Omental fat pad (tissue), 4 donors: ENCODE measurements at places on chromosomes 7 and 10. TPM values are rescaled to one million over a fixed set of nuclear protein-coding genes. Genes with fewer than 3 reads are reported as not detected.

- DNase-seq, result no peak
Observed at GRCh38 chr10:71045204-71045809, 156.9 kb upstream of the PCBD1 start.

- DNase-seq, result no peak
Observed at GRCh38 chr10:113127261-113127900, 177.3 kb downstream of the TCF7L2 start.

- DNase-seq, result no peak
Observed at GRCh38 chr10:113959383-113959760, 84.3 kb upstream of the ADRB1 start.

- no peak for DNase-seq
Observed at GRCh38 chr7:93015101-93015778, 102.5 kb downstream of the SAMD9 start.

ARL4A gene
- total RNA-seq, result 44.1 TPM

- DNase-seq, result no peak
Observed at GRCh38 chr10:29394321-29394932, 105.6 kb downstream of the LYZL1 start.
